ENCODE measurements at places on chromosomes 16 and 17.

DNA sequence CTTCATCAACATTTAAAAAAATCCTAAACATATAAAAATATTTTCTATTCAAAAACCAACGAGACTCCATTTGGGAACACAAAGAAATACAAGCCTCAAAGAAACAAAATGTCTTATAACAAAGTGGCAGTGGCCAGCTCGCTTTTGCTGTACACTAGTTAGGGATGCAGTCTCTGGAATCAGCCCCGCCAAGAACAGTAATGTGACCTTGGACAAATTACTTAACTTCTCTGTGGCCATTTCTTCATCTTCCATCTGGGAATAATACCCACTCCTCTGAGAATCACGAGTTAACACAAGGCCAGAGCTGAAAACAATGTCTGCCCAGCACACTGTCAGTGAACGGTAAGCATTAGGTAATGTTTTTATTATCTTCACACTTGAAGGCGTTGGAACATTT, 5.6 kb downstream of the STAT5B start:
- no peak for DNase-seq

- DNase-seq, result no peak
Observed at GRCh38 chr16:89431158-89431584, 59.2 kb downstream of the ANKRD11 start.

DNA sequence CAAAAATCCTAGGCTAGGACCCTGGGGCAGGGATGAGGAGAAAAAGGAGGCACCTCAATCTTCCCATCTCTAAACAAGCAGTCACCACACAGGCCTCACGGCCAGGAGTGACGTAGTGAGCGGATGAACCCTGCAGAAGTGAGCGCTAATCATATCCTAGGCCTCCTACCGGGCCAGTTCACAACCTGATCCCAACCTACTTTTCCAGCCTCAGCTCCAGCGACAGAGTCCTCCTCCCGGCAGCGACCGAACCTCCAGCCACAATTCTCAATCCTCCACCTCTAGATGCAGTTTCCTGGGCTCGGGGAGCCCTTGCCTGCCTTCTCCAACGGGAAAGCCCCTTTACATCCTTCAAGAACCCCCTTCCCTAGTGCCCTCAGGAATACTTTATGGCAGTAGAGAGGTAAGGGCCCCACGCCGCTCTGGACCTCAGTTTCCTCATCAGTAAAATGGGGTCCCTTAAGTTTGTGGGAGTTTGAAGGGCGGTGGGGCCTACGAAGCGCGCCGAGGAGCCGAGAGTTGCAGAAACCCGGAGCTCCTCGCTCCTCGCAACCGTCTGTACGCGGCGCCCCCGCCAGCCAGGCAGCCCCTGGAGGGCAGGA, 1.4 kb downstream of the ZNF668 start:
- DNase-seq, result peak; percentile 29

DNA sequence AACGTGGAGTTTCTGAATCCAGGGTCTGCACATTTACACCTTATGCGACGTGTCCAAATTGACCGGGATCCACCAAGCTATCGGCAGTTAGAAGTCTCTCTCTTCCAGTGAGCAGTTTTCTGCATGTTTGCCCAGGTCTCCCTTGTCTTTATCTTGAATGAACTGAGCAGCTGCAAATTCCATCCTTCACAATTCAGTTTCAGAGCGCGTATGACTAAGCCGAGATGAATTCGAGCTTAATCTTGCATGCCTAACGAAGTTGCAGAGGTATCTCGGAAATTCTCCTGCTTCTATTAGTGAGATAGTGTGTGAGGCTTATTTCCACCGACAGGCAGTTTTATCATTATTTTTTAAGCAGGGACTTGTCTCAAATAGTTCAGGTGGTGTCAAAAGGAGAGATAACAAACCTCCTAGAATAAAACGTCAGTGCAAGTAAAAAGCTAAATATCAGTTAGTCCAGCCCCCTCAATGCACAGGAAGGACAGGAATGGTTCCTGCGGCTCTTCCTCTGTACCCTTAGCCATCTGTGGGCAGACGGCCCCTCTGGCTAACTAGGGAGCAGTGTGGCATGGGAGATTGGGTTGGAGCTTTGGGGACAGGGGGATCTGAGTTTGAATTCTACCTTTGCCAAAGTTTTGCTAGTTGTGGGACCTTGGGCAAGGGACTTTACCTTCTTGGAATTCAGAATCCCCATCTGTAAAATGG, 93.0 kb upstream of the GPR139 start:
- no peak for DNase-seq

DNA sequence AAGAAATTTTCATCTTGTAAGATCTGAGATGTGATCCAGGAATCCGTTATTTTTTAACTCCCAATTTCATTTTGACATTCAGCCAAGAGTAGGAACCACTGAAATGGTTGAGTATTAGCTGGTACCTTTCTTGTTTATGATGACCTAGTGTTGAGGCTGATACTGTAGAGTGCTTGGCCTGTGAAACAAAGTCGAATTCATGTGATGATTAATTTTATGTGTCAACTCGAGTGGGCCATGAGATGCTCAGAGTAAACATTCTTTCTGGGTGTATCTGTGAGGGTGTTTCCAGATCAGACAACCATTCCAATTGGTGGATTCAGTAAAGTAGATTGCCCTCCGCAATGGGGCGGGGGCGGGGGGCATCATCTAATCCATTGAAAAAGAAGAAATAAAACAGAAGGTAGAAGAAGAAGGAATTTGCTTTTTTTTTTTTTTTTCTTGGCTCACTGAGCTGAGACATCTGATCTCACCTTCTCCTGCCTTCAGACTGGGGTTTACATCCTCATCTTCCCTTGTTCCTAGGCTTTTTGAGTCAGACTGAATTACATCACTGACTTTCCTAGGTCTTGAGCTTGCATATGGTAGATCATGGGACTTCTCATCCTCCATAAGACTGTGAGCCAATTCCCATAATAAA, 264.6 kb upstream of the KCNJ16 start:
- DNase-seq, result no peak

DNA sequence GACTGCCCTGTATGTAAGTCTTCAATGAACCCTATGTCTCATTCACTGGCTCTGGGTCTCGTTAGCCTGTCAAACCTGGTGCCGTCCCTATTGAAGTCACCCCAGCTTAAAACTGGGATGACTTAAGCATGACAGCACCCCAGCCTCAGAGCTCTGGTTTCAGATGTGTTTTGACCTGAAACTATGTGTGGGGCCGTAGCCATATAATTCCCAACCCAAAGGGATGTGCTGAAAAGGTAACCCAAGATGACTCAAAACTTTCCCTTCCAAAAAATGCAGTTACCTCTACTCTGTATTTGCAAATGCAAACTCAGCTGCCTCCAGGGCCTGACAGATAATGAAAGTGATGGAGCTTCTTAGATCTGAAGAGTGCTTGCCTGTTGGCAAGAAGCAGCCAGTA, 478.3 kb upstream of the ERCC4 start:
- no peak for DNase-seq

DNA sequence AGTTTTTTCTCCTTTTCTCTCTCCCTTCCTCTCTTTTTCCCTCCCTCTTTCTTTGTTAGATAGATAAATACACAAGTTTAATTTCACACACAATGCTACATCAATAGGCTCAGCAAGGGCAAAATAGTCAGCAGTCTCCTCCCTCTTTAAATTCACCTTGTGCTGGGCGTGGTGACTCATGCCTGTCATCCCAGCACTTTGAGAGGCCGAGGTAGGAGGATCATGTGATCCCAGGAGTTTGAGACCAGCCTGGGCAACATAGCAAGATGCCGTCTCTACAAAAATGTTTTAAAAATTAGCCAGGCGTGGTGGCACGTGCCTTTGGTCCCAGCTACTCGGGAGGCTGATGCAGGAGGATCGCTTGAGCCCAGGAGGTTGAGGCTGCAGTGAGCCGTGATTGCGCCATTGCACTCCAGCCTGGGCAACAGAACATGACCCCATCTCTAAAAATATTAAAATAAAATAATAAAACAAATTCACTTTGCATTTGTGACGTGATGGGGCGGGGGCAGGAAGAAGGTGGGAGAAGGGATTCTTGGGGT, 27.4 kb downstream of the IL21R start:
- no peak for DNase-seq

GRCh38 chr17:78933025-78933958, 8.1 kb upstream of the TIMP2 start:
- DNase-seq, result peak; percentile 99

GRCh38 chr16:80932708-80933095, 74.0 kb downstream of the CMC2 start:
- DNase-seq, result peak; percentile 99

GRCh38 chr17:4109449-4109848, 33.4 kb downstream of the ZZEF1 start:
- no peak for DNase-seq

GRCh38 chr17:78937561-78937960, 12.4 kb upstream of the TIMP2 start:
- DNase-seq, result no peak

- no peak for DNase-seq
Observed at GRCh38 chr16:74029115-74029792, 267.4 kb upstream of the PSMD7 start.

- no peak for DNase-seq
Observed at GRCh38 chr17:61946359-61946758, 18.6 kb upstream of the INTS2 start.

DNA sequence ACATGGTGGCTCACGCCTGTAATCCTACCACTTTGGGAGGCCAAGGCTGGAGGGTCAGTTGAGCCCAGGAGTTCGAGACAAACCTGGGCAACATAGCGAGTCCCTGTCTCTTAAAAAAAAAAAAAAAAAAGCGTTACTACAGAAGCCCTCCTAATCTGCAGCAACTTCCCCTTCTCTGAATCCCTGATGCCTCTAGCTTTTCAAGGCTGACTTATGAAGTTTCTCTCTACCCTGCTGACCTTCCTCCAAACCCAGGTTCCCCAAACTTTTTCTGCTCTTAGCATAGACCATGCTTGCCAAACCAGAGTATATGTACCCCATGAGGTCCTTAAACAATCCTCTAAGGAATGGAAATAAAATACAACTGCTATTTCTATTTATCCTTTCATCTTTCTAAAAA, 16.4 kb downstream of the LYRM1 start:
- DNase-seq, result no peak

DNA sequence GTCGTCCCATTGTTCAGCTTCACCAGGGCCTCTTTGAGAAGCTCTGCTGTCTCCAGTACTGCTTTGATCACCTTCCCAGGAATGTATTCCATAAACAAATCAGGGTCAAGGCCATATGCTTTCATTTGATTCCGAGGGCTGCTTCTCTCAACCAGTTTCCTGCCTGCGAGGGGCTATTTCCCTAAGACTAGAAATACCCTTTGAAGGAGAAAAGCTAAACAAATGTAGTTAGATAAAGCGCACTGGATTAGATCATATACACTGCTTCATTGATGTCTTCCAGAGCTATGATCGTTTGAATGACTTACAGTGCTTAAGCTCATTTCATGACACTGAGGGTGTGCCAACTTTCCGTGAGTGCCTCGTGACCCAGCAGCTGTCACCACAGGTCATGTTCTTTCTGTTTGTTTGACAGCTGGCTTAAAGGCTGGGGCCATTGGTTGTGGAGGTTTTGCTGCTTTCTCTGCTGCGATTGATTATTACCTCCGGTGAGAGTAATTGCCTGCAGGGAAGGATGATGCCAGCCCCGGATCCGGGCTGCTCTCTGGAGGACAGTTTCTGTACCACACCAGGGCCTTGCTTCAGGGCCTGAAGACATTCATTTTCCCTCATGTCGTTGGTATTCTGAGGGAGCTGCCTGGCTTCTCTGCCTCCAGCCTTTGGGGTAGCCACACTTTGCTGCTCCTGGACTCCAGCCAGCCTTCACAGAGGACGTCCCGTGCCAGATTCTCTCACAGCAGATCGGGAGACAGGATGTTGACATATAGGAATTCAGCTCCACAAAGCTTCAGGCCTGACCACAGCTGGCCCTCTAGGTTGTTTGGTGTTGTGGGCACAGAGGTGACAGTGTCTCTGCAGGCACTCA, 3.9 kb downstream of the TIMM22 start:
- peak; percentile 84 for DNase-seq

GRCh38 chr16:10918294-10919002, 23.8 kb downstream of the DEXI start:
- peak; percentile 92 for DNase-seq

GRCh38 chr16:23464196-23464595, 11.2 kb upstream of the COG7 start:
- DNase-seq, result no peak

DNA sequence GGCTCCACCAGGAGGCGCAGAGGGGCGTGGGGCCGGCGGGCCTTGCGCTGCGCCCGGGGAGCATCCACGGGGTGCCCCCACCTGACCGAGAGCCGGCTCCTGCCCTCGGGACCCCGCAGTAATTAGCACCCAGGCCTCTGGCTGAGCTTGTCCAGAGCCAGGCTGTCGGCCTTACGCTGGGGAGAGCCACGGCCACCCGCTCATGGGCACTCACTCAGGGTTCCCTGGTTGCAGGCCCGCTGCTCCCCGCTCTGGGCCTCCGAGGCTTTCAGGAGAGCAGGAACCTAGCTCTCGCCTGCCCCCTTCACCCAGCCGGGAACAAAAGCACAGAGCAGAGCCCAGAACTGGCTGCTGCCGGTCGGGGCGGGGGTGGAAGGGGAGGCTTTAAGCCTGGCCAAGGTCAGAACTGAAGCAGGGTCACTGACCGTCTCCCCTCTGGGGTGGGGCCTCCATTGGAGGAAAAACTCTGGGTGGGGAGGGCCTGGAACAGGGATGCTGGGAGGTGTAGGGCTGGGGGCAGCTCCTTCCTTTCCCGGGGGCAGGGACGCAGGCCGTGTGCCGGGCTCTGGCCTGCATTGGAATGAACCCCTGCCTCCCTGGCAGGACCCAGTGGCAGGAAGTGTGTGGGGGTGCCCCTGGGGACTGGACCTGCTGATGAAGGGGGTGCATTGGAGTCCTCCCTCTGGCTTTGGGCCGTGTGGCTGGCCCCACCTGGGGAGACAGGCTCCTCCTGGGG, 12.3 kb downstream of the GLIS2 start:
- DNase-seq, result peak; percentile 78

DNA sequence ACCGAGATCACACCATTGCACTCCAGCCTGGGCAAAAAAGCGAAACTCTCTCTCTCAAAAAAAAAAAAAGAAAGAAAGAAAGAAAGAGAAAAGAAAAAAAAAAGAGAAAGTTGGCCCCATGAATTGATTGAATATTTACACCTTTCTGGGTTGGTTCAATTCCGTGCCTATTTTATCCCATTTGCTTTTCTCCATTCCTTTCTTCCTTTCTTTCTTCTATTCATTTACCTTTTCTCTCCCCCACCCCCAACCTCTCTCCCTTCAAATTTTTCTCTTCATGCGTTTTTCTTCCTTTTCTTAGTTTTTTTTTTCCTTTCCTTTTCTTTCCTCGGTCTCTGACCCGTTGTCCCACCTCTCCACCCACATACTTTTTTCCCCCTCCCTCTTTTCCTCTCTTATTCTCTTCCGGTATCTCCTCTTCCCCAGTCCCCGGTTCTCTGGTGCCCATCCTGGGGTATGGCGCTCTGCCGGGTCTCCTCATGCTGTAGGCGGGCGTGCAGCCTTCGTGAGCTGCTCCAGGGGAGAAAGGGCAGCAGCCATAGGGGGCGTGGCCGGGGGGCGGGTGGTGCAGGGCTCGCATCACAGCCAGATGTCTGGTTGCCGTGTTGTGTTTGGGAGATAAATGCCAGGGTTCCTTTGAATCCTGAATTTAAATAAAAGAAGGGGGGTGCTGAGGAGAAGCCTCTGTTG, 5.3 kb upstream of the COL1A1 start:
- DNase-seq, result no peak

DNA sequence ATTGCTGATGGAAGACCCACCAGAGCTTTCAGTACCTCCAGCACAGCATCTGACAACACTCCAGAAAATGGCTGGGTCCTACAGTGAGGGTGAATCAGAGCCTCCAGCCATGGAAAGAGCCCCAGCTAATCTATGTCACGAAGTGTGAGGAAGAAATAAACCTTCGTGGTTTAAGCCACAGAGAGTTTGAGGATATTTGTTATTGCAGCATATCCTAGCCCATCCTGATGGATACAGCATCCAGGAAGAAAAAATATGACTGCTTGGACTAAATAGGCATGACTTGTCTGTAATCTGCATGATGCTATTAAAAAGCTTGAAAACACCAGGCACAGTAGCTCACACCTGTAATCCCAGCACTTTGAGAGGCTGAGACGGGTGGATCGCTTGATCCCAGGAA, 13.3 kb upstream of the CCL17 start:
- DNase-seq, result no peak
